ENCODE measurements at places on chromosomes 2 and 18. TPM values are rescaled to one million over a fixed set of nuclear protein-coding genes. Genes with fewer than 3 reads are reported as not detected.

DNA sequence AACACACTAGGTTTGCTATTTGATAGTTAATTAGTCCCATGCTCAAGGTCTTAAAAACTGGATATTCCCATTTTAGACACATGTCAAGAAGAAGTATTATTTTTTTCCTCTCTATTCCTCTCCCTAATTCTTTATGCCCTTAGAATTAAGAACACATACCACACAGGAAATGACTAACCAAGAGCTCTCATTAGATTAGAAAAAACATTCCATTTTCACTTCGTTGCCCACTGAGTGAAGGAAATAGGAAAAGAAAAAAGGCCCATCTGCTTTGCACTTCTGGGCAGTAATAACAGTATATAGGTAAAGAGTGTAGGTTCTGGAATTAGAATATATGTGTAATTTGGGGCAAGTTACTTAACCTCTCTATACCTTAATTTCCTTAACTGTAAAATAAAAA is 26.9 kb downstream of the ACADL start:
- DNase-seq, result no peak

- no peak for DNase-seq
Measured at GRCh38 chr2:190964170-190964795, 49.7 kb downstream of the STAT1 start.

GRCh38 chr2:6864923-6865345 is 773 bp downstream of the CMPK2 start:
- peak; percentile 32 for DNase-seq

GRCh38 chr2:176018708-176019107 is 16.6 kb upstream of the LNPK start:
- DNase-seq, result no peak

- DNase-seq, result no peak
Measured at GRCh38 chr2:88999365-88999764, 307.9 kb downstream of the RPIA start.

- DNase-seq, result no peak
Measured at GRCh38 chr2:10220902-10221391, 81.8 kb upstream of the HPCAL1 start.

Gene SERPINB4
- not detected for total RNA-seq

GRCh38 chr2:101149241-101150192 is 1.7 kb downstream of the TBC1D8 start:
- no peak for DNase-seq

GRCh38 chr2:74291218-74291544 is 52.0 kb downstream of the SLC4A5 start:
- DNase-seq, result no peak

- no peak for DNase-seq
Measured at GRCh38 chr2:219220652-219221402, 2.1 kb upstream of the ABCB6 start.

Gene DLGAP1
- not detected for total RNA-seq

GRCh38 chr18:45793264-45793965 is 32.1 kb upstream of the SIGLEC15 start:
- no peak for DNase-seq

DNA sequence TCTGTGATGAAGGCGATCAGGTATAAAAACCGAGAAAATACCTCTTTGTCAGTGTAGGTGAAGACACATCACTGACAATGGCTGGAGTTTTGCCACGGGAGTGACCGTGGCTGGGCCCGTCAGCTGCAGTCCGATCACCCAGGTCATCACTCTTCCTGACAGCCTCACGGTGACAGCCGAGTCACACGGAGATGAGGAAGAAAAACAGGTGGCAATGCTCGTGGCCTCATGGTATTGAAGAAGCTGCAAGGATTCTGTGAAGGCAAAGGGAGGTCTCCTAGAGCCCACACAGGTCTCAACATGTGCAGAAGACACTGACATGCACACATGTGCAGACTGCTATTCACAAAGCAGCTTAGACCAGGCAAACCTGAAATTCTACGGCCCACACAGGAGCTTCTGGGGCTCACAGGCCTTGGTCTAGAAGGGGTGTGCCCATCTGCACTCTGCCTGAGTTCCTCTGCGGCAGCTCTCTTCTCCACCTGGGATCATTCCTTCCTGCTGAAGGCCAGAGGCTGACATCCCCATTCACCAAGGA is 7.4 kb downstream of the COPS9 start:
- no peak for DNase-seq

Gene FHOD3
- not detected for total RNA-seq

DNA sequence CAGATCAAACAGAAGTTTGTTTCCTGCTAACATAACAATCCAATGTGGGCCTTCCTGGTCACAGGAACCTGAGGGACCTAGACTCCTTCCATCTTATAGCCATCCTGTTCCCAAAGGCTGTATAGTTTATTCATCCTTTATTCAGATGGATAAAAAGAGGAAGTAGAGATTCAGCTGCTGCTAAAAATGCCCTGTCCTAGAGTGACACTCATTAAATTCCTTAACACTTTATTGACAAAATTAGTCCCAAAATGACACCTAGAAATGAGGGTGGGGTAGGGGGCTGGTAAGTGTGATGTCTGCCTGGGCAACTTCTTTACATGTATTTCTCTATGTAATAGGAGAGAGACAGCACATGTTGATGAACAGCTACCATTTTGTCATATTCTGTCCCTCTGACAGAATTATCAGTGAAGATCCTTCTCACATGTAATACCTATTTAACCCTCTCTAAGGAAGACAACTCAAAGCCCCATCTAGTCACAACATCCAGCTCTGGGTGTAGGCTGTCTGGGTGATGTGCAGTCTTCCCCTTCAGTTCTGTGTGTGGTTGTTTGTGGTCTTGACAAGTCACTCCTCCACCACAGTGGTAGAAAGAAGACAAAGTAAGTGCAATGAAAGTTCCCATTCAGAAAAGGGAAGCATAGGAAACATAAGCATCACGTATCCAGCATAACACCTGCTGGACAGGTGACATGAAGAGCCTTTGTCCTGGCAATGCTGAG is 253.9 kb upstream of the CNTNAP5 start:
- DNase-seq, result no peak

DNA sequence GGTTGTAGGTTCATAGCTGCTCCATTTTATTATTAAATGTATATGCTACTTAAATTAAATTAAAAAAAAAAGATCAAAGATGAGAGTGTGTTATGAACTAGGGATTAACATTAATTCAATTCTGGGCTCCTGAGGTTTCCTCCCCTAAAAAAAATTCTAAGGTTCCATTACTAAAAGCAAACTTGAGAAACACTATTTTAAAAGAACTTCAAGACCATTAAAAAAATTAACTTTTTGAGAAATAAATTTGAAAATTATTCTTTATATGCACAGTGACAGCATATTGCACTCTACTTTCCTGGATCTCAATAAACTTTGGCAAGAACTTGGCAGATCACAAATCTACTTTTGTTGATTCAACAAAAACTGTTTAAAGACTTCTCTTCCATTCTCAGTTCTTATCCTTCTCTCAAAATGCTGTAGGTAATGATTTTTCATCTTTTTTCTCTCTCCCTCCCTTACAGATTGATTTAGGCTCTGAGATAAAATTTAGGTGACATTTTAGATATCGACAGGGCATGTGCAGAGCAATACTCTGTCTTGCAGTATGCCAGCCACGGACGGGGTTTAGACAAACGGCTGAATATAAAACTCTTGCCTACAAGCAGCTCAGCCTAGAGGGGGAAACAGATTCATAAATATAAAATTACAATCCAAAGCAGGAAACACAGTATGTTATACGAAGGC is 592 bp upstream of the MARS2 start:
- no peak for DNase-seq

Gene METTL4
- total RNA-seq, result 20.3 TPM

- peak; percentile 46 for DNase-seq
Measured at GRCh38 chr2:43111788-43112554, 114.4 kb downstream of the ZFP36L2 start.

GRCh38 chr2:151827564-151828142 is 568 bp downstream of the ARL5A start:
- DNase-seq, result peak; percentile 22

GRCh38 chr2:12057436-12058166 is 311.2 kb downstream of the LPIN1 start:
- DNase-seq, result no peak

DNA sequence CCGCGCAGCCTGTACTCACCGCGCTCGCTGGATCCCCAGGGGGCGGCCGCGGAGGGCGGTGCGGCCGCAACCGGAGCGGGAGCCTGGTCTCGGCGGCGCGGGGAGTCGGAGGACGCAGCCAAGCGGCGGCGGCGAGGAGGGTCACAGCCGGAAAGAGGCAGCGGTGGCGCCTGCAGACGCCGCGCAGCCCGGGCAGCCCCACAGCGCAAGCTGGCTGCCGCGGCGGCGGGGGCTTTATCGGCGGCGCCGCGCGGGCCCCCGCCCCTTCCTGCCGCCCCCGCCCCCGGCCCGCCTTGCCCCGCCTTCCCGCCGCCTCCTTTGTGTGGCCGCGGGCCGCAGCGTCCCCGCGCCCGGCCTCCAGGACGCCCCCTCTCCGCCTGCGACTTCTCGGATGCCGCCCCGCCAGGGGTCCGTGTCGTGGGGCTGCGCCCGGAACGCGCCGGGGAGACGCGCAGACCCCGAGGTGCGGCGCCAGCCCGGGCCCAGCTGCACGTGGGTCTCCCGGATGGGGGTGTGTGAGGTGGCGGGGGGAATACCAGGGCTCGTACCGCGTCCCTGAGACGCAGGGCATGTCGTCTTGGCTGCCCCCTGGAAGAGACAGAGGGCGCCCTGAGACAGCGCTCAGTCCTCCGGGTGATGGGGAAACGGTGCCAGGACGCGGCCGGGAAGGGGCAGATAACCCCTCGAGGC is at the start of gene SERPINE2:
Gene SERPINE2 (minus strand): TSS at position 207 of the 690 bp plus-strand sequence. CDS start 37,386 bp downstream, outside the sequence.
- DNase-seq, result peak; percentile 81

Gene CTDSP1
- 8.1 TPM for total RNA-seq

GRCh38 chr2:223930103-223930976 is 14.8 kb downstream of the WDFY1 start:
- DNase-seq, result no peak

DNA sequence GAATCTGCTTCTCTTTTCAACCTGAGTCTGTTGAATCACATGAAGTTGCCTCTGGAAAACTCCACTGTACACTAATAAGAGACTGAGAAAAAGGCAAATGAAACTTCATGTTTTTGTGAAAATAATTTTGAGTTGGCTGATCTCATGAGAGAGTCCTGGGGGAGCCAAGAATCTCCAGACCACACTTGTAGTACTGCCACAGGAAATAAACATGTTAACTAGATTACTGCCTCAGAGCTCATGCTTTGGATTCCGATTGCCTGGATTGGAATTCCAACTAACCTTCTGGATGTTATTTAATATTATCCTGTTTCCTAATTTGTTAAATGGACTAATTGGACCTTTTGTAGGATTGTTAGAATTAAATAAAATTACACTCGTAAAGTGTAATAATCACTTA is 25.2 kb downstream of the NUP35 start:
- DNase-seq, result no peak

- no peak for DNase-seq
Measured at GRCh38 chr2:68344031-68344430, 21.1 kb upstream of the PLEK start.

DNA sequence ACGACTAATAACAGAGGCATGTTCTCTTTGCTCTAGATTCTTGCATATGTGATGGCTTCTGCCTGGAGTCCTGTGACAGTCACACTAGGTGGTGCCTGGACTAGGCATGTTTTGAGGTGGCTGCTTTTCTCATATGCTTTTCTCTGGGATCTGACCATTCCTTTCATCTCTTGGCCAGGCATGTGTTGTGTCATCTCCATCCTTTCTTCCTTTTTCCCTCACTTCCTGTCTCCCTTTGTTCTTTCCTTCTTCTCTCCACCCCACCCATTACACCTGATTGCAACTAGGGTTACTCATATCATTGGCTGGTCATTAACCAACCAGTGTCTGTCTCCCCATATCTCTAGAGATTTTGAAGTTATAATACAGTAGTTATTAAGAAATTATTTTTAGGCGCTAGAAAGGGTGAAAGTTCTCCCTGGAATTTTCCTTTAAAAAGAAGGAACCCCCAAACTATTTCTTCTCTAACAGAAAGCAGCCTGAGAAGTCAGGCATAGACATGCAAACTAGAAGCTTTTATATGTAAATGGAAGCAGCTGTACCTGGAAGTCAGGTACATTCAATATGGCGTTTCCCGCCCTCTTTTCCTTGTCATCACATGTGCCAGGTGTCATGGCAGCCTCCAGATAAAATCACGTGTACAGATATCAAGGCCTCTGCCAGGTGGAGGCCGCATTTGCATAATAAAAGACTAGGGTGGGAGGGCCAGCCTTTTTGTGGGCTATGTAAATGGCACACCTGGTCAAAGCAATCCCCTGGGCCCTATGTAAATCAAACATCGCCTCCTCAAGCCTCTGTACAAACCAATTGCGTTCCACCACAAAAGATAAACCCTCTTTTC is 220.4 kb upstream of the MEX3C start:
- DNase-seq, result no peak

DNA sequence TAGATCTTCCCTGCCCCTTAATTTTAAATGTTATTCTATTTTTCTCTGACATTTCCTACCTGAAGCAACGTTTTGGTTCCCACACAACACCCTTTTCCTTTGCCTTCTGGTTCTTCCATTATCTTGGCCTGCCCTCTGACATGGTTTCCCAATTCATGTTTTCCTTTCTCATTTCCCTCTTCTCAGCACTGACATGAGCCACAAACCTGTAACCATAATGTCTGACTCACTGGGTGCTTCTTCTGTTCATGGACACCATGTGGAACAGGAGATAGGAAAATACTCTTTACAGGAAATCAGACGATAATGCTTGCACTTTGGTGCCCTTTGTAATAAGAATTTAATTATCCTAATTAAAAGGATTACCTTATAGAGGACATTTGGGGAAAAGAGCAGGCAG is 142.0 kb downstream of the ZEB2 start:
- DNase-seq, result no peak

GRCh38 chr18:41461114-41461513 is 493.9 kb upstream of the PIK3C3 start:
- DNase-seq, result no peak

Gene GAD1
- total RNA-seq, result 3.1 TPM

Gene C2orf69
- total RNA-seq, result 25.0 TPM

Gene TSHZ1
- total RNA-seq, result 8.7 TPM

Gene MEMO1
- 56.6 TPM for total RNA-seq

- DNase-seq, result no peak
Measured at GRCh38 chr2:102064679-102065674, 73.2 kb downstream of the IL1R2 start.

DNA sequence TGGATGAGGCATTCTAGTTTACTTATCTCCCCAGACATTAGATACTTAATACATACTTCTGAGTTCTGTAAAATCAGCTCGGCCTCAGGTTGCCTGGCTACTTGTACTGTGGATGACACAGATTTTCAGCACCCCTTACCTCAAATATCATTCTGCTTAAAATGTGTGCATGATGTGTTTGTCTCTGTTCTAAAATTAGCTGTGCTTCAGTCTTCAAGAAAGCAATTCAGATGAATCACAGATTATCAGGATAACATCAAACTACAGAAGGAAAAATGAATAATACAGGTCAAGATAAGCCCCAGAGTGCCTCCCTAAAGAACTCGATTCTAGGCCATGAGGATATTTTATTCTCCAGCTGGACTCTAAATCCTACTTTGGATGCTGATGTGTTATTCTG is 21.3 kb upstream of the MAPRE2 start:
- no peak for DNase-seq

- DNase-seq, result no peak
Measured at GRCh38 chr2:238921681-238922319, 73.9 kb downstream of the TWIST2 start.

- DNase-seq, result no peak
Measured at GRCh38 chr2:233992513-233993217, 57.8 kb upstream of the SPP2 start.

Gene GKN2
- not detected for total RNA-seq

GRCh38 chr2:212539072-212539880 is 674 bp upstream of the ERBB4 start:
- no peak for DNase-seq

Gene TCF23
- 0.07 TPM for total RNA-seq

Data from activated naive CD4-positive, alpha-beta T cell treated with anti-CD3 and anti-CD28 coated beads, Interleukin-2, amount 50 U/mL, for 72 hours (primary cell).